ENCODE measurements at places on chromosomes 13 and 19. TPM values are rescaled to one million over a fixed set of nuclear protein-coding genes. Genes with fewer than 3 reads are reported as not detected.

The WDR87 gene
- total RNA-seq: not detected

The SLAIN1 gene
- total RNA-seq: 8.9 TPM

The FSD1 gene
- not detected for total RNA-seq

The FAM83E gene
- total RNA-seq: not detected

The OR7A5 gene
- total RNA-seq: not detected

The KIR2DL3 gene
- total RNA-seq: 0.25 TPM

The POLR1G gene
- 3.4 TPM for total RNA-seq

The LAIR2 gene
- not detected for total RNA-seq

The CGB1 gene
- not detected for total RNA-seq

The KMT5C gene
- total RNA-seq: 10.1 TPM

All from gastroesophageal sphincter (tissue), 4 donors.